ENCODE measurements at places on chromosomes 6 and 20. TPM values are rescaled to one million over a fixed set of nuclear protein-coding genes. Genes with fewer than 3 reads are reported as not detected.

- no peak for DNase-seq
These were observed 221.9 kb upstream of the QKI start for GRCh38 chr6:163192591-163192990.

- DNase-seq, result no peak
These were observed 27.5 kb downstream of the RSPH3 start for GRCh38 chr6:158972241-158973233.

DNA sequence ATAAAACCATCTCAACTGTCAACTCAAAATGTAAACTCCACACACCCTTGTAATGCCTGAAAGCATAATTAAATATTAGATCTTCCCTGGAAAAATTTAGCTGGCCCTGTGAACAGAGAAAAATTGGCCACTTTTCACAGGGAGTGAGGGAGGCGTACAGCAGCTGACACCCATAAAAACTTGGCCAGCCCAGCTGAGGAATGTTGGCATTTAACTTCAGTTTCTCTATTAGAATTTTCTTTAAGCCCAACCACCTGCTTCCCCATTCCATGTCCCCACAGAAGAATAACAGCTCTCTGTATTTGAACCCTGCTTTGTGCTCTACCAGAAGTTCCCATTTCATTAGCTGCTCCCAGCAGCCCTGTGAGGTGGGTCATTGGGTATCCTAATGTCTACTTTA, 41.0 kb downstream of the PKHD1 start:
- no peak for DNase-seq

DNA sequence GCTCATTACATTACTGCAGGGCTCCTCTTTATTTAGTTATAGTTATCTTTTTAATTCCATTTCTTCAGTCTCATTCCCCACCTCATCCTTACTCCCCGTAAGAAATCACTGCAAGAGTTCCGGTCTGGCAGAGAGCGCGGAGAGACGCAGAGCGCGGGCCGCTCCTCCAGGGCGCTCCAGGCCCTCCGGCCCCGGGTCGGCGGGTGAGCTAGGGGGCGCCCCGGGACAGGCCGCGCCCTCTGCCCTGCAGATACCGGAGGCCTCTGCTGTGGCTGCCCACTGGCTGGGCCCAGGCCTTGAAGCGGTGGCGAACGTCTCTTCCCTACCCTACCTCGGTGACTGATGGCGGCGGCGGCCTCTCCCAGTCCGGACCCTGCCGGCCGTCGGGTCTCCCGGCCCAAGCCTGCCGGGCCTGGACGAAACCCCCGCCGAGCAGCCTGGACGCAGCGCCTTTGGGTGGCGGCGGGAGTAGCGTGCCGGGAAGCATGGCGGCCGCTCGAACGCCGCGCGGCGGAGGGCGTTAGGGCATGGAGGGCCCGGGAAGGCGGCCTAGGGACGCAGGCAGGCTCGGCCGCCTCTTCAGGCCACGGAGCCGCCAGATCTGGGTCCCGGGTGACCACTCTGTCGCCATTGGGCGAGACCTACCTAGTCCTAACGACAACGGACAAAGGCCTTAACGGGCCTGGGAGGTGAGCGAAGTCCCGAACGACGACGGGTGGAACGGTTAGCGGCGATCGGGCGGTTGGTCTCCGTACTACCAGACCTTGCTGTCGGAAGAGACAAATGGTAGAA, 16.4 kb upstream of the HMGN4 start:
- peak; percentile 94 for DNase-seq

- DNase-seq, result no peak
These were observed 23.5 kb downstream of the DHX35 start for GRCh38 chr20:38985603-38986170.

DNA sequence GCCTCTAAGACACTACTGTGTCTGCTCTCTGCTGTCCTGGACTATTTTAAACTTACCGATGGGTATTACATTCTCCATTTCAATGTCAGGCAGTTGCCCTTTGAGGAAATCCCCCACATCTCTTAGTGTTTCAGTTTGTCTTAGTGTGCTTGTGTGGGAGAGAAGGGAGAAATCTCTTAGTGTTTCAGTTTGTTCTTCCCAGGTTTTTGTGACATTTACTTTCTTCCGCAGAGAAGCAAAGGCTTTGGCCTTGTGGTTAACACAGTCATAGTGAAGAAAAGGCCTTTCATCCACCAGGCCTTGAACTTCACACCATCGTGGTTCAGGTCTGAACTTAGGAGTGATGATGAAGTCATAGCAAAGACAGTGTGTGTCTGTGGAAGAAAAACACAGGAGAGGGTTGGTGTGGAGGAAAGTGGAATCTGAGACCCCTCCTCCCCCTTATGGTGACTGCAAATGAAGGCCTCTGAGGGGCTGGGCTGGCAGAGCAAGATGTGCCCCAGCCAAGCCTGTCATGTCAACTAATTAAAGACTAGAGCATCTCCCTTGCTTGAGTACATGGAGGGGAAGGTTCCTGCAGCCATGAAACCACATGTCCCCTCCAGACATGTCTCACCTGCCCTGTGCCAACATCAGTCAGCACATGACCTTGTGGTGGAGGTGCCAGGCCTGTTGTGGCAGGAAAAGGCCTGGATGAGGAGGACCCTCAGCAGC, 23.9 kb downstream of the RAET1L start:
- no peak for DNase-seq

DNA sequence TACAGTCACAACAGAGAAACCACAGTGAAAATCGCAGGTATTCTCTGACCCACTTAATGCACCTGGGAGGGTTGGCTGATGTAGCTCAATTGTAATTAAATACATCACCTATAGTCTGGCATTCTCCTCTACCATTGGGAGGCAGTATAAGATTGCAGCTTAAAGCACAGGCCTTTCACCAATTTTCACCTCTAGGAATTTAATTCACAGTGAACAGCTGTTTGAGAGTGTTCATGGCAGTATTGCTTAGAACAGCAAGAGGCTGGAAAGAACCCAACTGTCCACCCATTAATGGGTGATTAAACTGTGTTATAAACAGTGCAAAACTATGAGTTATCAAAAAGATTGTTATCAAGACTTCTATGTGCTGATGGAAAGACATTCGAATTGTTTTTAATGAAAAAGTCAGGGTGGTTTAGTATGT, 2.0 kb downstream of the EDEM2 start:
- no peak for DNase-seq

DNA sequence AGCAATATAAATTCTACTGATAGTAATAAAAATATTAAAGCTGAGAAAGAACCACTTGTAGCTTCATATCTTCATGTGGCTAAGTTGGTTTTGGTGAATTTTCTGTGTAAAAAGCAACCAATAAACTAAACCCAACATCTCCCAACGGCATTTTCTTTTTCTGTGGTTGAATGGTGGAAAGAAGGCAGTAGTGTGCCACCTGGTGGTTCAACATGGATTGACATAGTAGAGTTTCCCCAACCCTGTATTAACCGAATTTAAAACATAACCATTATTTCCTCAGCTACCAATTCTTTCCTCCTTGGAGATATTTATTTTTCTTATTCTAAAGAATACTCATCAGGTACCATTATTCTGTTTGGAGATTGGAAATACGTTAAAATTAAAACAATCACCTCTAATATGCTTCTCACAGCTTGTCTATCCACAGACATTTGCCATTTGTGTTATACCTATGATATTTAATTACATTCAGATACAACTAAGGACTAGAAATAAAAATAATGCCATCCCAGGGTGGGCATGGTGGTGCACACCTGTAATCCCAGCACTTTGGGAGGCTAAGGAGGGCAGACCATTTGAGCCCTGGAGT, 117.1 kb upstream of the EEF1E1 start:
- DNase-seq, result no peak

GRCh38 chr6:168609914-168610490, 169.0 kb downstream of the SMOC2 start:
- no peak for DNase-seq

- DNase-seq, result no peak
These were observed 12.4 kb downstream of the RALGAPB start for GRCh38 chr20:38485041-38485440.

- DNase-seq, result no peak
These were observed 74.6 kb upstream of the CD93 start for GRCh38 chr20:23160536-23161243.

DNA sequence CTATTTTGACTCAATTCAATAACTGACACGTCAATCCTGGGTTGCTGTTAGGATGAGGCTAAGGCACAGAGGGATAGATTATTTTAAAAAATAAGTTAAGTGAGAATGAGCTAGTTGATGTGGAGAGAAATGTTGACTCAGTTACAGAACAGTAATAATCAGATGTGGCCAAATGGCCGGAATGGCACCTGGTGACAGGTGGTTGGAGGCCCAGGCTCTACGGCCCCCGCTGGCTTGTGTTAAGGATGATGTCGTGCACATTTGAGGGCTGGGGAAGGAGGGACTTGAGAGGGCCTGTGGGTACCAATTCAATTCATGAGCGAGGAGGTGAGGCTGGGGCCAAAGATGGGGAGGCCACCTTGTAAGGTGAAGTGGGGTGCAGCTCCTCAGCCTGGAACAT, 31.7 kb downstream of the APCDD1L start:
- DNase-seq, result no peak

GRCh38 chr20:22775256-22775655, 190.9 kb upstream of the FOXA2 start:
- no peak for DNase-seq

DNA sequence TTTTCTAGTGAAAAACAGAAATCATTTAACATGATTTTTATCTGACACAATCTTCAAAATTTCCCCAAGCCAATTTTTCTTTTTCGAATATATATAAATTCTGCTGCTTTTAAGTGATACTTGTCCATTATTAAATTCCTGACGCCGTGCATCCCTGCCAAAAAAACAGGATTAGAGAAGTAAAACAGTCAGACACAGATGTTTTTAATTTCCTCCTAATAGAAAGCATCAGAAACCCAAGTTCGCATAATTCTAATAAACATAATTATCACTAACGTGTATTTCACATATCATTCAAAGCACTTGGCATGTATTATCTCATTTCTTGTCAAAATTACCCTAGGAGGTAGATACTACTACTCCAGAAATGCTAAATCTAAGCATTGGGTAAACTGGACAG, 179.5 kb downstream of the ZFP64 start:
- DNase-seq, result no peak

DNA sequence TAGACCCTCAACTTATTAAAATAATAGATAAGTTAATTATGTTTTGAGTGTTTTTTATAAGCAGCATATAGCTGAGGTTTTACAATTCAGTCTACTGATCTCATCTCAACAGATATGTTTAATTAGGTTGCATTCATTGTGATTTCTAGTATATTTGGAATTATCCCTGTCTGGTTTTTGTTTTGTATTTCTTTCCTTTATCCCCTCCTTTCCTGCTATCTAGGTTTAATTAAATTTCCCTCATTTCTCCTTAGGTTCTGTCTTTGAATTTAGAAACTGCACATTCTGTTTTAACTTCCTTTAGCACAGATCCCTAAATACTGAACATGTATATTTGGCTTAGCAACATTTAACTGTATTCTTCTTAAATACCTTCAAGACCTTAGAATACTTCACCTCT, 4.9 kb upstream of the SUMO4 start:
- DNase-seq, result no peak

DNA sequence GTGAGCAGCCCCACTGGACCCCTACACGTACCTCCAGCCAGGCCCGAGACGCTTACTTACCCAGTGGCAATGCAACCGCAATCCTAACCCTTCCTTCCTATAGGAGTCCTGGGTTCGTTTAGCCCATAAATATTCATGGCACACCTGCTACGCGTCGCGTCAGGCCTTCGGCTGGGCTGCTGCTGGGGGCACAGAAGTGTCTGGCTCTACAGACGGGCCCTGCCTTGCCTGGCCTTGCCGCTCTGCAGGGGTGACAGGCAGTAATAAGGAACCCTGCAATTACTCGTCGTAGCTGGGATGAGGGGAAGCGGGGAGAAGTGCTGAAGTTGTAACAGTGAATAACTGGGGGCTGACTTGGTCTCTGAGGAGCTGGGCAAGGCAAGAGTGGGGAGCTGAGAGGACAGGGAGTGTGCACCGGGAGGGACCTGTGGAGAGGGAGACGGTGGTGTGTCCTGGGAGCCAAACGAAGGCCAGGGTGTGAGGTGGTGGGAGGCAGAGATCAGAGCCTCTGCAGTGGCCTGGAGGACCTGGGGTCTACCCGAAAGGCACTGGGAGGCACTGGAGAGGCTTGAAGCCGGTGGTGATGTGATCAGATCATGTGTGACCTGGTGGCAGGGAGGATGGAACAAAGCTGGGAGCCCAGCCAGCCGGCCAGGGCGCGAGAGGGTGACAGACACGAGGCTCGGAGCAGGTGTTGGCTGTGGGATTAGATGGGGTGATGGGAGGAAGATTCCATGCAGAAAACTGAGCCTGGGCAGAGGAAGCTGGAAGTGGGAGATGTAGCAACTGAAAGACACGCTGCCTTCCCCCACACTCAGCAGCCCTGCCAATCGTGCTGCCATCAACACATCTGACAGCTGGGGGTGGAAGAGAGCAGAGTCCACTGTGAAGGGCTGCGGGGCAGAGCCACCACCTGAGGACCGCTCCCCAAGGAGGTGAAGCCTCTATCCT, 36.4 kb downstream of the PSMG4 start:
- DNase-seq, result peak; percentile 46

GRCh38 chr6:113461153-113461932, 395.8 kb upstream of the MARCKS start:
- DNase-seq, result no peak

- no peak for DNase-seq
These were observed 268.9 kb downstream of the HIVEP2 start for GRCh38 chr6:142676027-142676443.

GRCh38 chr6:112183271-112183671, 71.1 kb downstream of the LAMA4 start:
- DNase-seq, result no peak

GRCh38 chr6:27840572-27840971, 71.6 kb downstream of the OR2B2 start:
- no peak for DNase-seq

GRCh38 chr6:30824698-30825097, 59.6 kb upstream of the DDR1 start:
- DNase-seq, result no peak

GRCh38 chr20:57892471-57892870, 182.7 kb upstream of the PMEPA1 start:
- peak; percentile 50 for DNase-seq

GRCh38 chr6:30782425-30783014, 38.2 kb upstream of the IER3 start:
- no peak for DNase-seq

Gene CD83
- 26.0 TPM for total RNA-seq

Gene CST2
- total RNA-seq, result not detected

Gene TUBB1
- 3.0 TPM for total RNA-seq

Gene PBOV1
- not detected for total RNA-seq

Gene SPTLC3
- 35.3 TPM for total RNA-seq

Gene RMND1
- total RNA-seq, result 19.5 TPM

Gene TNFRSF21
- total RNA-seq, result 28.9 TPM

Gene CTSZ
- total RNA-seq, result 355 TPM
